ENCODE measurements at places on chromosomes 1 and 21.

- no peak for DNase-seq
Observed at GRCh38 chr1:115121793-115122192, 32.5 kb upstream of the TSPAN2 start.

DNA sequence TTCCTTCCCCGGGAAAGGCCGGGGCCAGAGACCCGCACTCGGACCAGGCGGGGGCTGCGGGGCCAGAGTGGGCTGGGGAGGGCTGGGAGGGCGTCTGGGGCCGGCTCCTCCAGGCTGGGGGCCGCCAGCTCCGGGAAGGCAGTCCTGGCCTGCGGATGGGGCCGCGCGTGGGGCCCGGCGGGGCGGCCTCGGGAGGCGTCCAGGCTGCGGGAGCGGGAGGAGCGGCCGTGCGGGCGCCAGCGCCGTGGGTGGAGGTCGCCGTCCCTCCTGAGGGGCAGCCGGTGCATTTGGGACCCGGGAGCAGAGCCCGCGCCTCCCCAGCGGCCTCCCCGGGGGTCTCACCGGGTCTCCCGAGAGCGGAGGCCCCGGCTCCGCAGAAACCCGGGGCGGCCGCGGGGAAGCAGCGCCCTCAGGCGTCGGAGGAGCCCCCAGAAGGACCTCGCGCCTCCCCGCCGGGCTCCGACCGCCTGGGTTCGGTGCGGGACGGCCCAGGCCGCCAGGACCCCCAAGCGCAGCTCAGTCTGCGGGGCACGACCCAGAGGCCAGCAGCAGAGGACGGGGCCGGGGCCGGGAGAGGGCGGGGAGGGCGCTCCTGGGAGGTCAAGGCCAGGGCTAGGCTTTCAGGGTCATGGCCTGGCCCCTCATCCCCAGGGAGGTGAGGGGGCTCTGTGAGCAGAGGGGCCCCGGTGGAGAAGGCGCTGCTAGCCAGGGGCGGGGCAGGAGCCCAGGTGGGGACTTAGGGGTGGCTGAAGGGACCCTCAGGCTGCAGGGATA is 7.2 kb upstream of the SLX9 start:
- DNase-seq = no peak

GRCh38 chr21:38525454-38525853 is 27.2 kb upstream of the ERG start:
- no peak for DNase-seq

DNA sequence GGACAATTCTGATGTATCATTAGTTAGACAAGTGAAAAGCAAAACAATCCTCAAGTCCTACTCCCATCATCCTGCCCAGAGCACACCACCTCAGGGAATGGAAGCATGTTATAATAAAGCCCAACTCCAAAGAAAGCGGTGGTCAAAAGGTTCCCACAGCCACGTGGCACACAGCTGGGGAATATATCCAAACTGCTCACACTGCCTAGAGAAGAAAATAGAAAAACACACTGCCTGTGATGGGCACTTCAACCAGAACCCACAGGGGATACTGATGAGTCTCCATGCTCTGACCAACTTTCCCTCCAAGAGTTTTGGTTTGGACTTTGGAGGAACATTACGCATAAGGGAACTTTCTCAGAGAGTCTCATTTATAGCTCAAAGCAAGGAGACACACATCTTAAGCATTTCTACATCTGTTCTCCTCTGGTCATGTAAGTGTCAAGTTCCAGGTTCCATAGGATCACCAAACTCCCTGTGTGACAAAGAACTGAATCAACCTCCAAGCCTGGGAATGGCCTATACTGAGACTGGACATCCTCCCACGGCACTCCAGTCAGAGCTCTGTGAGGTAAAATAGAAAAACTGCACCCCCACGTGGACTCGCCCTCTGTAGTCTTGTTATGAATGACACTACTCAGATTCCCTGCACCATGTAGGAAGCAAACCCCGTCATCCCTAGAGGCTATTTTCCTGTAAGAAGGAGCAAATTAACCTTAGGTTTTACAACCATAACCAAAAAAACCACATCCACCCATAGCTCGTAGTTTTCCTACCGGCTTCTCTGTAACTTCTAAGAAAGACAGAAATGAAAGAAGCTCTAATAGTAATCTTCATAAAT is 12.2 kb downstream of the DSTYK start:
- peak; percentile 75 for DNase-seq

DNA sequence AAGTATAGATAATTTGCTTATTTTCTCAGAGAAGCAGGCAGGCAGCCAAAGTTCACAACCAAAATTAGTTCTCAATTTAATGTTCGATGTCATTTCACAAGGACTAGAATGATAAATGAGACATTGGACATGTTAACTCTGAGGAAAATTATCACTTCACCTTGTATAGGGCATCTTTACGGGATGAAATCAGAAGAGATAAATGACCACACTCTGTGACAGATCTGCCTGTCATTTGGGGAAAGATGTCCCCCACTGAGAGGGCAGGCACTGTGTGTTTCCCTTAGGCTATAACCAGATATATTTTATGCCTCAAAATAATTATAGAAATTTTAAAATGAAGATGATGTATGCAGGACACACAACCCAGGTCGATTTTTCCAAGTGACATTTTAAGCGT is 642.9 kb downstream of the BRINP3 start:
- DNase-seq = no peak

- DNase-seq = no peak
Observed at GRCh38 chr1:56904663-56905397, 50.2 kb downstream of the C8A start.

- DNase-seq = peak; percentile 23
Observed at GRCh38 chr1:245153552-245154428, 995 bp upstream of the KIF26B start.

- DNase-seq = no peak
Observed at GRCh38 chr1:8563944-8564537, 246.1 kb downstream of the SLC45A1 start.

DNA sequence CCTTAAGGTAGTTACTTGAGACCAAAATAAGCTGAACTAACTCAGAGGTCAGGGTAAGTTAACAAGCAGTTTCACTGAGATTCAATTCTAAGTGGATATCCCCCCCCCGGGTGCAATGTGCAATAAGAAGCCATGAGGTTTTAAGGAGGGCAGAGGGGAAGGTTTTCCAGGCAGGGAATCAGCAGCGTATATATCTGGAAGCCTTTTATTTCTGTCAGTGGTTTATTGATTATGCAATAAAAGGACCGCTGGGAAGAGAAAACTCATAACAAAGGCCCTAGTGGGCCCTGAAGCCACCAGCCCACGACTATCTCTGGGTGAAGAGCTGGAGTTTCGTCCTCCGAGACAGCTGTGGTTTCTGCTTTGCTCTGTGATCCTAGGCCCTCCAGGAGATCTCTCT is 53.1 kb upstream of the CTPS1 start:
- no peak for DNase-seq

GRCh38 chr1:181430015-181430885 is 53.1 kb upstream of the CACNA1E start:
- no peak for DNase-seq

GRCh38 chr1:98919211-98919610 is 85.5 kb downstream of the PLPPR5 start:
- no peak for DNase-seq

- no peak for DNase-seq
Observed at GRCh38 chr1:234361102-234361603, 12.1 kb upstream of the COA6 start.

- no peak for DNase-seq
Observed at GRCh38 chr1:27527223-27527889, 37.4 kb upstream of the WASF2 start.

DNA sequence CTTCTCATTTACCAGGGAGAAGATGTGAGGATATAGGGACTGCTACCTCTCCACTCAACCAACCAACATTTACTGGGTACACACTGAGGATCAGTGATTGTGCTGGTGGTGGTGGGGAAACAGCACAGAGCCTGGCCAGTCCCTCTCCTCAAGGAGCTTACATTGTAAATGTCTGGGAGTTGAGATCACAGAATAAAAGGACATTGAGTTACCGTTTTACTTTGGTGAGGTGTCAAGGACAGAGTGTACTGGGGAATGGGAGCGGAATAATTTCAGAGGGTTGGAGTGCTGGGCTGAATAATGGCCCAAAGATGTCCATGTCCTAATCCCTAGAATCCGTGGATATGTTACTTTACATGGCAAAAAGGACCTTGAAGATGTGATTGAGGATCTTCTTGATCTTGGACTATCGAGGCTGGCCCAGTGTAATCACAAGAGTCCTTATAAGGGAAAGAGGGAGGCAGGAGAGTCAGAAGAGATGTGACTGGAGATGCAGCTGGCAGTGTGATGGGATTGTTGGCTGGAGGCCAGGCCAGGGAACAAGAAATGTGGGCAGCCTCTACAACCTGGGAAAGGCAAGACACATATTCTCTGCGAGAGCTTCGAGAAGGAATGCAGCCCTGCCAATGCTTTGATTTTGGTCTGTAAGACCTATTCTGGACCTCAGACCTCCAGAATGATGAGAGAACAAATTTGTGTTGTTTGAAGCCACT is 26.6 kb upstream of the RWDD3 start:
- DNase-seq = no peak

- no peak for DNase-seq
Observed at GRCh38 chr1:225460021-225460736, 32.3 kb upstream of the LBR start.

DNA sequence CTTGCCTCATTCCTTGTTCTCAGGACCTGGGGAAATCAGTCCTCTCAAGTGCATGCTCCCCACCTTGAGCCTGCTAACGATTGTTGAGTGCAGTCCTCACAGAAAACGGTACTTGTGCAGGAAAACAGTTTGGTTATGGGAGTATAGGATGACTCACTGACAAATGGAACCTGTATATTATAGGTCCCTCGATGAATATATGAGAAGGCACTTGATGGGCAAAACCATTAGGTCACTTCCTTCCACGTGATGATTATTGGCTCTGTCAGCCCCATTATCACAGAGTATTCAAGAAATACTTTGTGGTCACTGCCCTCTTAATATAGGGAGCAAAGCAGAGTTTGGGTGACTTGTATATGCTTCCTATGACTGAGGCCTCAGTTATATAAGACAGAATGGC is 6.2 kb downstream of the CCDC17 start:
- DNase-seq = peak; percentile 67

GRCh38 chr1:8303141-8303540 is 14.8 kb upstream of the SLC45A1 start:
- peak; percentile 68 for DNase-seq

GRCh38 chr1:54157401-54157800 is 4.6 kb upstream of the CDCP2 start:
- no peak for DNase-seq

- DNase-seq = no peak
Observed at GRCh38 chr1:29636936-29637335, 400.6 kb downstream of the PTPRU start.

- DNase-seq = peak; percentile 30
Observed at GRCh38 chr1:16026723-16027484, 5.1 kb downstream of the CLCNKA start.

DNA sequence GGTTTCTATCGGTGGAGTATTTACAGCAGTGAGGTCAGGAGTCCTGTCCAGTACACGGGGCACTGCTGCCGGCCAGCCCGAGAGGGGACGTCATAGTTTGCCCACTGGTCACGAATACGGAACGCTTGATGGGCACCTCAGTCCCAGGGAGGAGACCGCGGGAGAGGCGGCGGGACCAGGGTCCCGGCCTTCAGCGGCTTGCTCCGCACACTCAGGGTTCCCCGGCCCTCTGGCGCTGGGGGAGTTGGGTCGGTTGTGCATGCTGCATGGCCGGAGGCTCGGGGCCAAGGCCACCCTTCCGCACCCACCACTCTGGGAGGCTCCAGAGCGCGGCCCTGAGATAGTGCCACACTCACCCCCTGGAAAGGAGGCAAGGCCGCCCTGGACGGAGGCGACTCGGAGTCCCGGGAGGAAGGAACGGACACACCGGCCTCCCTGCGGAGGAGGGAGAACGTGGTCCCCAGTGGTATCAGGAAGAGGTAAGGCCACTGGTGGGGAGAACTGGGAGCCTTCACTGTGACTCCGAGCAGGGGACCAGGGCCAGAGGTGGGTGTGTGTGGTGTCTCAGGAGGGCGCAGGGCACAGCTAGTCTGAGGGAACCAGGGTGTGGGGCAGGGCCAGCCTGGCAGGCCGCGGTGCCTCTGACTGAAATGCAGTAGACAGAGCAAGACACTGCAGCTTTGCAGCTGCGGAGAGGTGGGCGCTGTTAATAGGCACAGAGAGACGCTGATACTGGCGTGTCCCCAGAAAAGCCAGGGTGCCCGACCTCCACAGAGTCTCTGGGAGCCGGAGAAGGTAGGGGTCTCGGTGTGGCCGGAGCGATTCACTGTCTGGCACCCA is 28.6 kb upstream of the PRSS38 start:
- no peak for DNase-seq

- DNase-seq = peak; percentile 27
Observed at GRCh38 chr1:198607714-198608113, 31.1 kb upstream of the PTPRC start.

- no peak for DNase-seq
Observed at GRCh38 chr1:111476761-111477309, 3.1 kb downstream of the C1orf162 start.

DNA sequence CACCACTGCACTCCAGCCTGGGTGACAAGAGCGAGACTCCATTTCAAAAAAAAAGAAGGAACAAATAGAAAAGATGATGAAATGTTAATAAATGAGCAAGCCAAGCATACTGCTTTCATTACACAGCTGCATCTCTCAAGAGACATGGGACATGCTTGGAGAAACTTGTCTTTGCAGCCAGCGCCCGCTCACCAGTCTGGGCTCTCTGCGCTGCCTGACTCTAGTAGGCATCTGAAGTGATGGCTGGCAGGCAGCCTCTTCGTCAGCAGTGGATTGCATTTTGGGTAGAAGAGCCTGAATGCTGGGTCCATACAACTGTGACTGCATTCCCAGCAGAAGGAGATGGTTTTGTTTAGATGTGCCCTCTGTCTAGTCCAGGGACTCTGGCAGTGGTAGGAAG is 48.0 kb downstream of the IL6R start:
- DNase-seq = no peak

DNA sequence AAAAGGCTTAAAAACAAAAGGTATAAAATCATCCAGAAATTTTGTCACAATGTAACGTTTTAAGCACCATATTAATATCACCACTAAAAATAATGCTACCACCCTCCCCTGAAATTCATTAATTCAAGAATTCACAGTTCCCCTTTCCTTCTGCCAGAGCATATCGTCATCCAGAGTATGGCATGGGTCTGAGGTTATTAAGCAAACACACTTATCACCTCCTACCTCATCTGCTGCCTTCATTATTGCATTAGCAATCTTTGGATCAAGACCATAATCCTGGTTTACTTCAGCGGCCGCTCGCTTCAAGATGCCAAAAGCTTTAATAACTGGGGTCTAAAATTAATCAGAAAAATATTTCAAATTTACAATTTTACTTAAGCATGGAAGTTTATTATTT is 6.2 kb downstream of the FH start:
- no peak for DNase-seq

GRCh38 chr1:11978301-11978700 is 1.9 kb upstream of the MFN2 start:
- DNase-seq = no peak

- DNase-seq = no peak
Observed at GRCh38 chr1:3750741-3751140, 1.5 kb upstream of the CCDC27 start.

DNA sequence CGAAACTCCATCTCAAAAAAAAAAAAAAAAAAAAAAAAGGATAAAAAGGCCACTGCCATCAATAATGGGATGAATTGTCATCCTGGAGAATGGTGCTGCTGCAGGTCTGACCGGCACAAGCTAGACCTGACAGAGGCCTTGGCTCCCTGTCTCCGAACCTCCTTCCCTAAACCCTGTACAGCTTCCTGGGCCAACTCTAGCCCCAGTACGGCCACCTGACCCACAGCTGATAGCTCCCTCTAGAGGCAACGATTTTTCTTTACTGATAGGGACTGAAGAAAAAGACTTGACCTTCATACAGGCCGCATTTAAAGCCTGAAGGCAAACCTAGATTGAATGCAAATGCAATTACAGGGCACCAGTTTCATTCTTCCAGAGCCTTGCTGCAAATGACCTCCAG is 30.7 kb downstream of the NOL9 start:
- DNase-seq = peak; percentile 48

Data from EL (cell line).